Stimulated activated CD8-positive, alpha-beta memory T cell treated with anti-CD3 and anti-CD28 coated beads, Interleukin-2, amount 100 ng/mL, for 48 hours (primary cell): ENCODE measurements at places on chromosomes 3 and 15.

- DNase-seq = no peak
Observed at GRCh38 chr3:61912158-61912557, 350.8 kb downstream of the PTPRG start.

DNA sequence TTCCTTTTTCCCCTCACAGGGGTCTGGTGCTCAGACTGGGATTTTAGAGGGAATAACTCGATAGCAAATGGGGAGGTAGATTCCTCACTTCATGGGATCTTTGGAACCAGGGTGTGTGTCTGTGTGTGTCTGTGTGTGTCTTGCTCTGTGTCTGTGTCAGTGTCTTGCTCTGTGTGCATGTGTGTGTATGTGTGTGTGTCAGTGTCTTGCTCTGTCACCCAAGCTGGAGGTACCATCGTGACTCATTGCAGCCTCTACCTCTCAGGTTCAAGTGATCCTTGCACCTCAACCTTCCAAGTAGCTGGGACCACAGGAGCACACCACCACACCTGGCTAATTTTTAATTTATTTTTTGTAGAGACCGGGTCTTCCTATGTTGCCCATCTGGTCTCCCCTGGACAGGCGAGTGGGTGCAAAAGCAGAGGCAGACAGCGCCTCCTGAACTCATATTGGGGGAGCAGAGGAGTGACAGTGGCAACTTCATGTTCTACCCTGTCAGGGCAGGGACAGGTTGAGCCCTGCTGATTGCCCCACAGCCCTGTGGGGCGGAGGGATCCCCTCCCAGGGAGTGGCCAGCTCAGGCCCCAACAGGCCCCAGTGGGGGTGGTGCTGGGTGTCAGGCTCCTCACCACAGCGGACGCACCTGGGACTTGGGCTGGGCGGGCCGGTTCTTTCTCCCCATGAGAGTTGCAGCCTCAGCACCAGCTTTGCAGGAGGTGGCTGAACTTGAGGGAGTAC, 10.4 kb upstream of the SEMA4B start:
- DNase-seq = no peak

- DNase-seq = no peak
Observed at GRCh38 chr15:67004142-67004541, 61.3 kb upstream of the SMAD3 start.

- DNase-seq = no peak
Observed at GRCh38 chr3:158094235-158095110, 11.7 kb downstream of the SHOX2 start.

DNA sequence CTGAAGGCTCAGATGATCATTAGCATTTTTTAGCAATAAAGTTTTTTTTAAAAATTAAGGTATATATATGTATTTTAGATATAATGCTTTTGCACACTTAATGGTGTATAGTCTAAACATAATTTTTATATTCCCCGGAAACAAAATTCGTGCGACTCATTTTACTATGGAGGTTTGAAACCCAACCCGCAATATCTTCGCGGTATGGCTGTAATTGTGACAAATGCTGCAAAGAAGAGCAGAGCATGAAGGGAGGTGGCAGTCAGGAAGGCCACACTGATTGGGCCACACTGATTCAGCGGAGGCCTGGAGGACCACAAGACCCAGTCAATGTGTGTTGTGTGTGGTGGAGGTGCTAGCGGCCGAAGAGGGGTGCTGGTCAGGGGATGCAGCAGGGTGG, 4.5 kb upstream of the CYP8B1 start:
- DNase-seq = no peak
